Thyroid gland (tissue), 4 donors: ENCODE measurements at places on chromosomes 5 and 9. TPM values are rescaled to one million over a fixed set of nuclear protein-coding genes. Genes with fewer than 3 reads are reported as not detected.

DNA sequence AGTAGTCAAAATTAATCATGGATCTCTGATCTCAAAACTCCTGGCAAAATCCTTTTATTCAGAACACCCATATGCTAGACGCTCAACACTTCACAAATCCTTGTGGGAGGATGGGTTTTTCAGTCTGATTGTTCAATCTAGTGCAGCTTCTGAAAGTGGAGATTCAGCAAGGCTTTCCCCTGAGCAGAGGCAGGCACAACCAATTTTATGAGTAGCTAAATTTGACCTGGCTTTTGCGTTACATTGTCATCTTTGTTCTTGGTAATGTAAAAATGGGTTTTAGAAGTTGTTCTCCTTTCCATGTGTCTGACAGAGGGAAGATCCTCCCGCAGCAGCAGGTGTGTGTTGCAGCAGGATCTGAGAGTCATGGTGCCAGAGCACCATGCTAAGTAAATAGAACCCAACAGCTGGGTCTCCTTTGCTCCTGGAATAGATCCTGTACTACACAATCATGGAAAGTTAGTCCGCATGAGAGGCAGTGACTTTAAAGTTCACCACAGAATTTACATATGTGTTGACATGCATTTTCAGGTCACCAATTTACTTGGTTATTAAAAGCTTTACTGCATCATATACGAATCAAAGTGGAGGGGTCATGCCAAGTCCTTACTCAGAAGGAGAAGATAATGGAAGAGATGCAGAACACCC is 70.1 kb upstream of the MEF2C start:
- H3K4me1 ChIP-seq = no peaks in the 10 kb centered on the region
- H3K4me3 ChIP-seq = no peak overlapping the region
- no peak for DNase-seq

GRCh38 chr5:54194318-54194717 is 116.1 kb downstream of the ARL15 start:
- no peak overlapping the region for H3K4me3 ChIP-seq
- H3K36me3 ChIP-seq = no peaks in the 10 kb centered on the region
- no peak for DNase-seq
- no peaks in the 10 kb centered on the region for H3K27me3 ChIP-seq

Gene KIF20A
- 1.9 TPM for total RNA-seq

Gene SURF2
- 26.2 TPM for total RNA-seq
